NCI-H1105 treated with DMSO at 0.1 percent for 48 hours (cell line): ENCODE measurements at places on chromosomes 11 and 22.

- DNase-seq, result no peak
These were observed 106.4 kb downstream of the NECTIN1 start for GRCh38 chr11:119622454-119623143.

- DNase-seq, result no peak
These were observed 192.6 kb upstream of the E2F8 start for GRCh38 chr11:19433367-19433766.

DNA sequence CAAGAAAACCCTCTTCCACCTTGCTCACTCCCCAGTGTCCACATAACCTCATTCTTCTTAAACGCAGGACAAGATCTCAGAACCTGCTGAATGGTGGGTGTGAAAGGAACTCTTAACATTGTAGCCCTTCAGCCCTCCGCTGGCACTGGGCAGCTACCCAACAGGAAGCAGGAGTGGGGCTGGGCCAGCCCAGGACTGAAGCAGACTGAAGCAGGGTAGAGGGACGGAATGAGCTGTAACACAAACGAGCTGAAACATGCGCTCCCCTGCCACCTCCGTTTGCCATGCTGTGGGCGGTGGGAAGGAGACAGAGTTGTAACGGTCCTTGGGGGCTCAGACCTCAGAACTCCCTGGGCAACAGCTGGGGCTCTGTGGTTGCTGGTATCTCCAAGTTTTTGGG is 23.6 kb downstream of the NPAT start:
- no peak for DNase-seq

DNA sequence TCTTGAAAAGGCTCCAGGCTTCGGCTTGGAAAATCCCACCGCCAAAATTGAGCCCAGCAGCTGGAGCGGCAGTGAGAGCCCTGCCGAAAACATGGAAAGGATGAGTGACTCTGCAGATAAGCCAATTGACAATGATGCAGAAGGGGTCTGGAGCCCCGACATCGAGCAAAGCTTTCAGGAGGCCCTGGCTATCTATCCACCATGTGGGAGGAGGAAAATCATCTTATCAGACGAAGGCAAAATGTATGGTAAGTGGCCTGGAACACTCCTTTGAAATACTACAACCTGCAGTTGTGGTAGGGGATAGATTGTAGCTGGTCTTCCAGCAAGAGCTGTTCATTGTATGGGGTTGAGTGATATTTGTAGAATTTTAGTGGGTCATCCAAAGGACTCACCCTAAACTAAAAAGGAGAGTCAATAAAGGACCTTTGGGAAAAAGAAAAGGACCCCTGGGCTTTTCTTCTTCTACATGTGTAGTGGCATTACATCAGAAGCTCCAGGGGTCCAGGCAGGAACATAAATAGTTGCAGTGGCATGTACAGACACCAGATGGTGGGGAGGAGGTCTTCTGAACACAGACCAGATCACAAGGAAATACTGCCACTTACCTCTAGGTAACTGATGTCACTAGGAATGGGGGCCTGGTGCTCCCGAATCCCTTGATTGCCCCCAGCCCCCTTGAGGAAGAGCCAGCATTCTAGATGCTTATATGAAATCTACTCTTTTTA is 90.1 kb downstream of the TEAD1 start:
- peak; percentile 47 for DNase-seq

GRCh38 chr11:70265341-70265740 is 5.1 kb upstream of the PPFIA1 start:
- DNase-seq, result no peak

DNA sequence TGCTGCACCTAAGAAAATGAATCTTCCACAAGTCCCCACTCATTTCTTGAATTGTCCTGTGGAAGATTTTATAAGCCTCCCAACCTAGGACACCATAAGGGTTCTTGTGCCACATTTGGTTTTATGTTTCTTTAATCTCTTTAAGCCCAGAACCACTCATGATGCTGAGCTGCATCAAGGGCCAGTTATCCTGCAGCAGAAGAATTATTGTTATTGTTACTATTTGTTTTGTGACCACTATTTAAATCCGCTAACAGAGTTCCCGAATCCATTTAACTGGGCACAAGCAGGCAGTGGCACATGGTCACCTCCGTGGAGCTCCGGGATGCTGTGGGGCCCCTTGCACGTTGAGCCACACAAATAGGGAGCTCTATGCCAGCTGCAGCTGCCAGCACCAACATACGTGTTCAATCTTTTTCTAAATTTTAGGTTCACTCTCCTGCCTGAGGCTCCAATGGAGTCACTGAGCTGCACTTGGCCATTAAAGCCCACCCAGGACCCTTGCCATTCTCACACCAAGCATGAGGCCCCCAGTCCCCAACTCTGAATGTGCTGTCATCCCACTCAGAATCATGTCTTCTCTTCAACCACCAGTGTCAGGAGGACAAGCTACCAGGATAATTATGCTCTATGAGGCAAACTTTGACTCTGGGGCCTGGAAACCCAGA is 60.6 kb downstream of the DGCR2 start:
- no peak for DNase-seq

DNA sequence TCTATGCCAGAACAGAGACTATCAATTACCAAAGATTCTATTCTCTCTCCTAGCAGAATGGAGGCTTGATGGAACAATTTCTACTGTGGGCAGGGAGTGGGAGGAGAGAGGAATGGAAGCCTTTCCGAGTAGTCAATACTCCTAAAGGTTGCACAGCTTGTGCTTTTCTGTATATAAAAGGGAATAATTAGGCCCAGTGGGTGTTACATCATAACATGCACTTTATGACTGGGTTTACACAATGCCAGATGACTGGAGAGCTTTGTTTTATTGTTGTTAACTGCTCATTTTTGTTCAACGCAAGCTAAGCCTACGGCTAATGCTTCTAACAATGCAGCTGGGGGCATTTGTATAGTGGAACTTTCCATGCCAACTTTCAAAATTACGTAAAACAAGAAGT is 2237.9 kb upstream of the RAG2 start:
- no peak for DNase-seq

DNA sequence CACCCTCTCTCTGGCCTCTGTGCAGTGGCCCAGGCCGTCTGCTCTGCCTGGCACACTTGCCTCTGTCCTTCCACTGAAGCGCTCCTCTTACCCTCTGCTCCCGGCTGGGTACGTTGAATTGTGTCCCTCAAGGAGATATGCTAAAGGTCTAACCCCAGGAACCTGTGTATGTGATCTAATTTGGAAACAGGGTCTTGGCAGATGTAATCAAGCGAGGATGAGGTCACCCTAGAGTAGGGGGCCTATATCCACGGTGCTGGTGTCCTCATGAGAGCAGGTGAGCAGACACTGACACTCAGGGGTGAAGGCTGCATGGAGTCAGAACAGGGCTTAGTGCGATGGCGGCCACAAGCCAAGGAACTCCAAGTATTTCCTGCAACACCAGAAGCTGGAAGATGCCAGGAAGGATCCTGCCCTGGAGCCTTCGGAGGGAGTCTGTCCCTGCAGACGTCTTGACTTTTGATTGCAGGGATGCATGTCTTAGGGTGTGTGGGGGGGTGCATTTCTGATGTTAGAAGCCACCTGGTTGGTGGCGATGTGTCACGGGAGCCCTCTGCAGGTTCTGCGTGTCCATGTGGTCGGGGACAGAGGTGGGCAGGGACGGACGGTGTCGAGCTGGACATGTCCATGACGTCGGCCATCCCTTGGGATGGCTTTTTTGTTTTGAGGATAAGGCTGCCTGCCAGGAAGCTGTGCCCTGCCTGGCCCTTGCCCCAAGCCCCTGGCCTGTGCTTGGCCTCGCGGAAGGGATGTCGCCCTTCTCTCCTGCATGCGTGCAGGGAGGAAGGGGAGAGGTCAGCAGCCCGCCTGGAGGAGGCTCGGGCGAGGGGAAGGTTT is 68.6 kb downstream of the LRP5 start:
- no peak for DNase-seq

- peak; percentile 45 for DNase-seq
These were observed 140.4 kb upstream of the ARHGAP42 start for GRCh38 chr11:100546714-100547113.

DNA sequence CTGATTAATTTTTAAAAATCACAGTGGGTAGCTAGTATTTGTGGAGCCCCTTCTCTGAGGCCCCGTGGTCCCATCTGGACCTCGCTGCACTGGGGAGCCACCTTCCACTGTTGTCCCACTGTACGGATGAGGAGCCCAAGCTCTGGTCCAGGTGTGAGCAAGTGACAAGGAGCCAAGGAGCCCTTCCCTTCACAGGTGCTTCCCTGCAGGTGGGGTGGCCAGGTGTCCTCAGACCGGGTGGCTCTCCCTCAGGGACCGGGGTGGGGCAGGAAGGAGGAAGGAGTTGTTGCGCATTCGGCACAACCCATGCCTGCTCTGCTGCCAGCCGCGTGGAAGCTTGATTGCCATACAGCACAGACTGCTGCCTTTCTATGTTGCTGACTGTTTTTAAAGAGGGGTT is 10.4 kb upstream of the SEPTIN5 start:
- DNase-seq, result no peak

DNA sequence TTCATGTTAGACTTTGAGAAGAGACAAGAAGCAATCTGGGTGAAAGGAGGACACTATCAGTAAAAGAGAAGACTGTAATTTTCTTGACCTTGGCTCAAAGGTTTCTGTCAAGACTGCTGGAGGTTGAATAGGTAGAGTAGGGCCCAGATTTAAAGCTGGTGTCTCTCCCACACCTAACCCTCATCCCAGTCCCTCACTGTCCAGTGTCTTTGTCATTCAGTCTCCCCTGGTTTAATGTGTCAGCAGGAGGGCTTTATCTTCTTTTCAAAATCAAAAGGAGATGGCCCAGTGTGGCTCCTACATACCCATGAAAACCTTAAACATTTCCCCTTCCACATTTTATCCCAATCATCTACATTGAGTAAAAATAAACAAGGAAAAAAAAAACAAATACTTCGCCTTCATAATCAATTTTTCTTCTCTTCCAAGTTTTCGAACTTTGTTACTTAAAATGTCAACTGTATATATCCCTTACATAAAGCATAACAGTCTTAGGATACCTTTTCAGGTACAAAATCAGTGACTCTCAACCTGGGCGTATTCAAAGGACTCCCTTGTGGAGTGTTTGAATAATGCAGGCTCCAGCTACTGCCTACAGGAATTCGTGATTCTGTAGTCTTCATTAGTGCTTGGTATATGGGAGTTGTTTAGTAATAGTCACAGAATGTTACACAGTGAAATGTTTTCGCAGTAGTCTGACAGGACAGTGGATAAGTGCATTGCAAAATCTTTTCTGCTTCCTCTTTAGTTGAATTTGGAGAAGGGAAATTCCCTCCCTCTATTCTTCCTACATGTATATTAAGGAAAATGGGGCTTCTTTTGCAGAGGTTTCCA is 87.2 kb downstream of the FAT3 start:
- DNase-seq, result no peak

GRCh38 chr11:48341466-48341865 is 16.7 kb downstream of the OR4C3 start:
- DNase-seq, result no peak

GRCh38 chr11:133271206-133271605 is 261.1 kb downstream of the OPCML start:
- DNase-seq, result peak; percentile 53

GRCh38 chr11:24615451-24616160 is 118.8 kb downstream of the LUZP2 start:
- no peak for DNase-seq

DNA sequence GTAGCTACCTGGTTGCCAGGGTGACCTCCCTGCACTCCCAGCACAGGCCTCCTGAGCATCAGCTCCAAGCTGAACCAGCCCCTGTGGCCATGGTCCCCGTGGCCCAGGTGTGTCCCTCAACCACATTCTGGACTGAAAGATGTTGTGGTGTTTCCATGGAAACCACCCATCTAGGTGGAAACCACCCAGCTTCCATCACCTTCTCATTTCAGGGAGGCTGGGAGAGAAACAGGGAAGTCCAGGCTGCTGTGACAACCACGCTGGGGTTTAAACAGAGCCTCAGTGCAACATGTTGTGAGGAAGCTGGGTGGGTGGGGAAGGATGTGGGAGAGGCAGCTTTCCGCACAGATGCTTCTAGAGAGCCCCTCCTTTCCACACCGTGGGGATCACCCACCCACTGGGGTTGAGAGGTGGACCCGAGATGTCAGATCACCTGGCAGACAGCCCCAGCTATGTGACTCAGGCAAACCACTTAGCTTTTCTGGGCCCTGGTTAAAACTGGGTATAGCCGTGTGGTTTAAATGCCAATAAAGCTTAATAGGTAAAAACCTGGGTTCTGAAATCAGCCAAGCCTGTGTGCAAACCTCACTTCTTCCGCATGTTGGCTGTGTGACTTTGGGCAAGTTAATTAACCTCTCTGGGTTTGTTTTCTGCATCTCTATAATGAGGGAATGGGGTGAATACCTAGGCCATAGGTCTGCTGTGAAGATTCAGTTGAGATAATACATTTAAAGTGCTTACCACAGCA is 46.4 kb downstream of the CD82 start:
- no peak for DNase-seq

DNA sequence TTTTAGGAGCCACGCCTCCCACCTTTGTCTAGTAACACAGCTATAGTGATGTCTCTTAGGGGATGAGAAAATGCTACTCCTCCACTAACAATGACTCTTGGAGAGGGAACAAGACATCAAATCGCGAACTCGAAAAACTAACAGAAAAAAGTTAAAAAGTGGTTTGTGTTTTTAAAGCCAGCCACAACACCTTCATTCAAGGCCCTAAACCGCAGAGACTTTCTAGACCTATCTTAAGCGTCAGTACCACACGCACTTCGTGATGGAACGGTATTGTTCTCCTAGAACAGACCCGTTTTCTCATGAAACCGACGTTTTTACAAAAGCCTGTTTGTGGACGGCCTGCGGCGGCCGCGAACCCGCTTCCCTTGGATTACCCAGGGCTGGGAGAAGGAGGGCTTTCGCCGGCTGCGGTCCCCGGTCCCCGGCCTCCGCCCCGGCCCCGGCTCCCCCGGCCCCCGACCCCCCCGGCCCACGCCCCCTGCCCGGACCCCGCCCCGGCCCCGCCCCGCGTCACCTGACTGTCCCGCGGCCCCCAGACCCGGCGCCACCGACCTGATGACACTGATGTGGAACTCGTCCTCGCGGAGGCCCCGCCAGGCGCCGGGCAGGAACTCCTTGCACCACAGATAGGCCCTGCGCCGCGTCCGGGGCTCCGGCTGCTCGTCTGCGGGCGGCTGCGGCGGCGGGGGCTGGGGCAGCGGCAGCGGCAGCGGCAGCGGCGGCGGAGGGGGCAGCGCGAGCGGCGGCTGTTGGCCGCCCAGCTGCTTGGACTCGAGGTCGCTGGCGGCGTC is 718 bp downstream of the CHKA start:
- peak; percentile 43 for DNase-seq

DNA sequence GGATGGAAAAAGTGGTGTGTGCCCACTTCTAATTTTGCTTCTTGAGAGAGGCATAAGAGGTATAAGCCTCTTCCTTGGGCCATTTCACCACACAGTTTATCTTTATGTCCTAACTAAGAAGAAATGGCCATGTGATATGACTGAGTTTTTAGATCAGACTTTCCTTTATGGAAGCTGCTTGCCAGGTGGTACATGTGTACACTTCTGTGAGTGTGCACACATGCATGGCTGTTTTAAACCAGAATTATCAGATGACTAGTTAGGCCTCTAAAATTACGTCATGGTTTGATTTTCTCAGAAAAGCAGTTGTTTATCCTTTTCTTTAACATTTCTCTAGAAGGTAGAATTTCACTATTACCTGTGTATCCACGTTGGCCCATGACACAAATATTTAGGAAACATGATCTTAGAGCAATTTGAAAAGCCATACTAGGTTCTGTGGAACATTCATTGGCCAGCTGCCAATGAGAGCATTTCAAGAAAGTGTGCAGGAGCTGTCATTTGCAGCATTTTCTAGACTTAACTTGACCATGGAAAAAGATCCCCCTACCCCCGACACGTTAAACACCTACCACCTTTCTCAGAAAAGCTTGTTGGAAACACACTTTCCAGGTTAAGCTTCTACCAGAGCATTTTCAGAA is 109.2 kb upstream of the GAL start:
- DNase-seq, result no peak
